Right lung (tissue), 10 donors: ENCODE measurements at places on chromosomes 7 and 10.

GRCh38 chr7:25189197-25189596, 39.1 kb downstream of the NPVF start:
- no peak for DNase-seq

GRCh38 chr7:157981778-157982177, 605.8 kb downstream of the PTPRN2 start:
- DNase-seq, result no peak

- DNase-seq, result no peak
Measured at GRCh38 chr10:92811986-92812385, 36.3 kb upstream of the EXOC6 start.

GRCh38 chr7:150556521-150557138, 10.6 kb upstream of the GIMAP4 start:
- DNase-seq, result no peak

DNA sequence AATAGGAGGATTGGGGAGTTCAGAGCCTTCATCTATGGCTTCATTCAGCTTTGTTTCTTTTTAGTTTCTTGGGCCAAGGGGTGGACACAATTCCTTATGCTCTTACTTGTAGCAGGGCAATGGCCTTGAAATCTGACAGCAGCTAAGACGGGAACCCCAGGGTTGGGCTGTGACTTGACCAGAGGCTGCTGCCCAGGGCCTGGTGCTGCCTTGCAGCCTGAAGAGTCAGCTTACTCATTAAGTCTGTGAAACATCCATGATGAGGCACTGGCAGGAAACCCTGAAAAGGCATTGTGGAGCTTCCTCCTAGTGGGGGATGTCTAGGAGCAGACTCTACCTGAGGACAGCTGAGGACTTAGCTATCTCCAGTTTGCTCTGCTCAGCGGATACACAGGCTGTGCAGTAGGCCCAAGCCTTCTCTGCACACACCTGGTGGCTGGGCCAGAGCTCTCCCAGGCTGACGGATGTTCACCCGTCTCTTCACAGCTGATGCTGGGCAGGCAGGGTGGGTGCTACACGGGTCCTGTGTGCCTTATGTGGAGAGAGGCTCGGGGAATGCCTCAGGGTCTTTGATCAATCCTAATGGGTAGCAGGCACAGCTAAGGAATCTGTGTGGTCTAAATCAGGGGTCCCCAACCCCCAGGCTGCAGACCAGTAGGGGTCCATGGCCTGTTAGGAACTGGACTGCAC, 17.8 kb downstream of the CXCL12 start:
- DNase-seq, result no peak

DNA sequence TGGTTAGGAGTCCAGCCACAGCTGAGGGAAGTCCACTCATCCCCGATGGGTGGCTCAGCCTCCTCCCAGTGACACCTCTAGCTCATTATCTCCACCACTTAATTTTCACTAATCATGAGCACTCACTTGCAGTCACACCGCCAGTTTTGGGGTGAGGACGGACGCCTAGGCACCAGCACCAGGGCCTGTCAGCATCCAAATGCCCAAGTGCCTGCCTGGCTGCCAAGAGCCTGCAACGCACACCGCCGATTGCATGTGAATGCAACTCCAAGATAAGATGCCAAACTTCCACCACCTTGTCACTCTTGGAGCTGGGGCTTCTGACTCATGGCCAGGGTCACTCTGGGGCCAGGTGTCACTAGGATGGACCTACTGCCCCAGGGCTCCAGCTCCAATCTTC, 24.4 kb upstream of the SMARCD3 start:
- no peak for DNase-seq

DNA sequence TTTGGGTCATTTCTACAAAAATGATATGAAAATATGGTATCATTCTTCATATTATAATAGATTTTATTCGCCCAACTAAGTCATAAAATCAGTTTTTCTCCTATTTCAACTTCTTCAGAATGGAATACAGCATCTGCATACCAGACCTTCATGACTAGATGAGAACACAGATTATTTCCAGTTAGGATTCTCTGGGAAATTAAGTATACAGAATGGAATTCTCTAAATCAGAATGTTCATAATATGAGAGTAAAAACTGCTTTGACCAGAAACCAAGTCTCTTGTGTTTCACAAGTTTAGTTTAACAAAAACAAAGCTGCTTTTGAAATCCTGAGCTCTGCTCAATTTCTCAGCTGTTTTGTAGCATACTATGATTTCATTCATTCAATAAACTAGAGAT, 160.3 kb upstream of the SEMA3A start:
- no peak for DNase-seq

DNA sequence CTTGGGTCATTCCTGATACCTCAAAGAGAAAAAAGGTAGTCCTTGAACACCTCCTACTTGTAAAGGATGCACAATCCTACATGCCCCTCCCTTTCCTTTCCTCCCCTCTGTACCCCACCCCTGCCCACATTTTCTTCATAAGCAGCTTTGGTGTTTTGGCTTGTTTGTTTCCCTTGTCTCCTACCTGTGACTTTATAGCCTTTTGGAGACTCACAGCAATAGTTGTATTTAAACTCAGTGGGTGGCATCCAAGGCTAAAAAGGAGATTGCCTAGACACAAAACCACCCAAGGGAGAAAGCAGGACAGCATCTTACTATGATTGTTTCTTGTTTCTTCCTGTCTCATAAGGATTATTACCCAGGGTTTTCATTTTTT, 63.4 kb downstream of the EGFR start:
- DNase-seq, result no peak

- no peak for DNase-seq
Measured at GRCh38 chr7:36054637-36055036, 98.4 kb upstream of the EEPD1 start.

DNA sequence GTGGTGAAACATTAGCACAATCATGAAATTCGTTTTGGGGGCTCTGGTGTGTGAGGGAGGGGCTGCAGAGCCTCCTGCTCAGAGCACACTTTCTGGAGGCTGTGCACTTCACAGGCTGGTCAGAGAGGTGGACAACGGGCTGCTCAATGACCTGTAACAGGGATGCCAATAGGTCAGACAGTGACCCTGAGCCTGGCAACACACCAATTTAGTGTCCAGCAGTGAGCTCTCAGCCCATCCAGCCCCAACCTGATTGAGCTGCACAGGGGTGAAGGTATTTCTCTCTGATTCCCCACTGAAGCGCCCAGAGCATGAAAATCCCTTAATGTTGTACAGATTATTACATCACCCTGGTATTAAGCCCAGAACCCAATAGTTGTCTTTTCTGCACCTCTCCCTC, 191.3 kb upstream of the ZNF32 start:
- DNase-seq, result no peak

DNA sequence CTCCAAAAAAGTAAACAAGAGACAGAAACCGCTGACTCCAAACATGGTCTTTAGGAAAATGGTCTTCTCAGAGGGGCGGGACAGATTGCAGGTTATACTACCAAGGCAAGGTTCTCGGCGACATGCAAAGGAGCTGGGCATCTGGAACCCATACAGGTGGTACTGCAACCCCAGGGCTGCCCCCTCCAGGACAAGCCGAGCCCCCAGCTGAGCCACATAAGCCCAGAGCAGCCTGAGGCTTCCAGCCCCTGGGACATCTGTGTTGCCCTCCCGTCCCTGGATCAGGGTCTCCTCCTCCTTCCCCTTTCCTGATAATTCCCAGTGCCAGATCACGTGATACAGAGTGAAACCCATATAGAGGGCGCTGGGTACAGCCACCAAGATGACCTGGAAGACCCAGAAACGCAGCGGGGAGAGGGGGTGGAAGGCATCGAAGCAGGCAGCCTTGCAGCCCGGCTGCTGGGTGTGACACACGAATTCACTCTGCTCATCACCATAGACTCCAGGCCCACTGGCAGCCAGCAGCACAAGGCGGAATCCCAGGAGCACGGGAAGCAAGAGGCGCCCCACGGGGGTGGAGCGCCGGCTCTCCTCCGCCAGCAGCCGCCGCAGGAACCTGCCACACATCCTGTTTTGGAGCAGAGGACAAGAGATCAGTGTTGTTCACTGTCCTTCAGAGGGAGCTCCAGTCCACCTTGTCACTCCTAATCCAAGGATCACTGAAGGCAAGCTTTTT, at the start of gene GJC3:
Gene GJC3 (minus strand): TSS at position 627 of the 736 bp plus-strand sequence. CDS start 0 bp downstream, at position 627.
- DNase-seq, result no peak

DNA sequence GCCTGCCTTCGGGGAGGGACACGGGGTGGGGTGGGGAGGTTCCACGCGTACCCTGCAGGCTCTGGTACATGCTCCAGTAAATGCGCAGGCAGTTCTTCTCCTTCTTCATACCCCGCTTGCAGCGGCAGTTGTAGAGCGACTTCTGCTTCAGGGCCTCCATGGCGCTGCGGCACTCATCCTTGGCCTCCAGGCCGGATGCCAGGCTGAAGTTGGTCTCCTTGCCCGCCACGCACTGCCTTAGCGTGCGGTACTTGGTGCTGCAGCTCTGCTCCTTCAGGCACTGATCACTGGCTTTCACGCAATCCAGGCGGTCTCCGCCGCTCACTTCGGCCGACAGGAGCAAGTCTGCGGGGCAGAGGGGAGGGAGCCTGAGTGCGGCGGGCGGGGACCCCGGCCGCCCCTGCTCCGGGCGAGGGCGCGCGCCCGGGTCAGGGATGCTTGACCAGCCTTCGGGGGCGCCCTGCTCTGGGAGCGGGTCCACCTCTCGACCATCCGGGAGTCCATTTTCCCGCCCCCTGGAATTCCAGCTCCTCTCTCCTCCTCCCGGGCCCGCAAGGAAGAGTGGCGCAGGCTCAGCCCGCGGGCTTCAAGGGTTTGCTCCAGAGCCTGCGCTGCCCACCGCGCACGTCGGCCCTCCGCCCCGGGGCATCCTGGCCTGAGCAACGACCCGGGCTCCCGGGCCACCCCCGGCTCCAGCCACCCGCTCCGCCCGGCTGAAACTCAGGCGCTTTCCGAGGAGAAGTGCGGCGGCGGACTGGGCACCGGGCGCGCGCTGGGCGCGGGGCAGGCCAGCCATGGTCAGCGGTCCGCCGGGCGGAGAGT, 2.0 kb downstream of the GFRA1 start:
- peak; percentile 9 for DNase-seq

GRCh38 chr7:137755846-137756651, 90.7 kb downstream of the DGKI start:
- DNase-seq, result no peak

- peak; percentile 78 for DNase-seq
Measured at GRCh38 chr10:78856421-78856820, 212.3 kb upstream of the ZMIZ1 start.

DNA sequence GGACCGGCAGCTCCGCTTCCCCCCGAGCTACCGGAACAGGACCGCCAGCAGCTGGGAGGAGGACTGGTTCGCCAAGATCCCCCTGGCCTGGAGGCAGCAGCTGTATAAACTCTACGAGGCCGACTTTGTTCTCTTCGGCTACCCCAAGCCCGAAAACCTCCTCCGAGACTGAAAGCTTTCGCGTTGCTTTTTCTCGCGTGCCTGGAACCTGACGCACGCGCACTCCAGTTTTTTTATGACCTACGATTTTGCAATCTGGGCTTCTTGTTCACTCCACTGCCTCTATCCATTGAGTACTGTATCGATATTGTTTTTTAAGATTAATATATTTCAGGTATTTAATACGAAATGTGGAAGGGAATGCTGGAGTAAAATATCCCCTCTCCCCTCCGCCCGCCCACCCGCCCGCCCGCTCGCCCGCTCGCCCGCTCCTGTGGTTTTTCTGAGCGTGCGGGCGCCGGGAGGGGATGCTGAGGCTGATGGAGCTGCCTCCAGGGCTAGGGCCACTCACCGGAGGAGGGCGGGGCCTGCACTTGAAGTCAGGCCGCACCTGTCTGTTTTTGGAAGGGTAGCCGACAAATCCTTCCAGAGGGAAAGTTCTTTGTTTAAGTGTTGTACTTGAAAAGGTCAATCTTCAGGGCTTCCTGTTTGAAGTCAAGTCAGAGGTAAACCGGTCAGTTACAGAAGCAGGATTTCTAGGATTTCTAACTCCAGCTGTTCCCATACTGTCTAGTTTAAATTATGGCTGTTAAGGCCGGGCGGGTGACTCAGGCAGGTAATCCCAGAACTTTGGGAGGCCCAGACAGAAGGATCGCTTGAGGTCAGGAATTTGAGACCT, 30.5 kb downstream of the CHST12 start:
- no peak for DNase-seq

DNA sequence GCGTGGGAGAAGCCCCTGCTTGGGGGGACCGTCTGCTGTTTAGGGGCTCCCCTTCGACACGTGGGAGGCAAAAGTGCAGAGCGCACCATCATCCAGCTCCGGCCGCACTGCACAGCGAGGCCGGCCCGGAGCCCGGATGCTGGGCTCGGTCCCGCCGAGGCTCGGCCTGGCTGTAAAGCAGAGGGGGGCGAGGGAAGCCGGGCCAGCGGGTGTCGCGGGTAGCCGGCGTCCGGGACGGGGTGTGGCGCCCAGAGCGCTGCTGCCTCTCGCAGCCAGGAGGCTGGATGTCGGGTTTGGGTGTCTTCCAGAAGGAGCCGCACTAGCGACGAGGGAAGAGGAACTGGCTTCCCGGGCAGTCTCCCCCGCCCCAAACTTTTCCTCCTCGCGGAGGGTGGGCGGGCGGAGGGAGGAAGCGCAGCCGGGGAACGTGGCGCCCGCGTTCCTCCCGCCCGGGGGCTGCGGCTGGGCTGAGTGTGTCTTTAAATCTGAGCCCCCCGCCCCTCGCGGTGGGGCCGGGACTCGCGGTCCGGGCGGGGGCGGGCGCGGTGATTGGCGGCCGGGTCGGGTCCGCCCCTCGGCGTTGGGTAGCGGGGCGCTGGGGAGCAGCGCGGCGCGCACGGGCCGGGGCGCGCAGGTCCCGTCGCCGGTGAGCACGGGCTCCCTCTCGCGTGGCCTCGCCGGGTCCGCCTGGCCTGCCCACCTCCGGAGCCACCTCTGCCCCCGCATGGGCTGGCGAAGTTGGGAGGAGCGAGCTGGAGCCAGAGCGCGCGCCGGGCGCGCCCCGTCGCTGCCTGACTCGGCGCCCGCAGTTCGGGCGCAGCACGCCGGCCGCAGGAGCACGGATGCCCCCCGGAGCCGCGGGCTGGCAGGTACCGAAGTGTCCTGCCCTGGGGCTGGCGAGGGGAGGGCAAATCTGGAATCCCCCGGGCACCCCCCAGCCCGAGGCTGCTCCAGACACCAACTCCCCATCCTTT, at the start of gene PALD1:
Gene PALD1 (plus strand): TSS at position 577 of the 974 bp plus-strand sequence. CDS start 47,185 bp downstream, outside the sequence.
- peak; percentile 89 for DNase-seq

DNA sequence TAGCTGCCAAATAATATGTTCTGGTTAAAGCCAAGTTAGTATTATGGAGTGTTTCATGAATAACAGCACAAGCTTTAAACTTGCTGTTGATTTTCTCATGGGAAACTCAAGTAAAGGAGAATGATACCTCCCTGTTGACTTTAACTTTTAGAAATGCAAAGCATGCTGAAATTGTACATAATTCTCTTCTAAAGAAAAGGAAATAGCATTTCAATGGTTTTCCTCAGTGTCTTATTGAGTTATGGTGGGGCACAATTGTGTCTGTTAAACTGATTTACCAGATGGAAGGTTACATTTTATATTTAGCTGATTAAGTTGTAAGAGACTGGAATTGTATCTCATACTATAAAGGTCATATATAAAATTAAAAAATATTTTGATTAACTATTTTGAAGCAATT, 119.3 kb downstream of the HDAC9 start:
- no peak for DNase-seq

- DNase-seq, result peak; percentile 36
Measured at GRCh38 chr10:35563261-35563891, 41.8 kb upstream of the GJD4 start.
